ENCODE measurements at places on chromosomes 3 and 15. TPM values are rescaled to one million over a fixed set of nuclear protein-coding genes. Genes with fewer than 3 reads are reported as not detected.

The AMIGO3 gene
- total RNA-seq: not detected

The ONECUT1 gene
- not detected for total RNA-seq

The IL12A gene
- total RNA-seq: 0.57 TPM

The PRR20G gene
- not detected for total RNA-seq

The SERINC4 gene
- total RNA-seq: not detected
